ENCODE measurements at places on chromosomes 6 and 20.

GRCh38 chr6:116695401-116695800, 14.4 kb downstream of the KPNA5 start:
- no peak overlapping the region for H3K27ac ChIP-seq
- no peak for DNase-seq

DNA sequence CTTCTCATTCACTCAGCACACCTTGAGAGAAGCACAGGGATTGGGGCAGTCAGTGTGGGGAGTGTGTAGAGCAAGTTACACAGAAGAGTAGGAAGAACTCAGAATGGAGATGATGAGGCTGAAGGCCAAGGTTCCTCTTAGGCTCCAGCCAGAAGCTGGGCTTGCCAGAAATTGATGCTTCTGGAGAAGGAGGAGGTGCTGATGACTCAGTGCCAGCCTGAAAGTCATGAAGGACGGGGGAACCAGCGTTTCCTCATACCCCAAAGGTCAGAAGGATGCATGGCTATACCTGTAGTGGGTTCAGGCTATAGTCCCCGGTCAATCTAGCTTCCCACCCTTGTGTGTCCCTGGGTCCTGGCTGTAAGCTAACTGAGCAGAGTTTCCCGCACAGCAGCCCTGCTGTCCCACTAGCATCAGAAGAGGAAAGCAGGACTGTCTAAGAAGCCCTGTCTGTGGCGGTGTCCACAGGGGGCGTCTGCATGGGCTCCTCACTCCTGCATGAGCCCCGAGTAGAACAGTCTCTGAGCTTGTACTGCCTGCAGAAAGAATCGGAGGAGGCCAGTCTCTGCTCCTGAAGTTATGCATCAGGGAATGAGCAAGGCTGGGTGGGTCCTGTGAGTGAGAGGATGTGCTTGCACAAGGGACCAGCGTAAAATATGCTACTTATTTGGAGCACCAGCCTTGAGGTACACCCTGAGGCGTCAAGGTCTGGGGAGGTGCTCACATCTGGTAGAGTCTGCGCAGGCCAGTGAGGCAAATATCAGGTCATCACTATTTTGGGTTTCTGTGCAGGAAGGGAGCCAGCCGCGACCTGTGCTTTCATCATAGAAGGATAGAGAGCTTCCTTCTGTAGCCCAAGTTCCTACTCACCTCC, 148.5 kb downstream of the MRPL14 start:
- H3K27me3 ChIP-seq: no peaks in the 10 kb centered on the region
- peak; percentile 39 for DNase-seq
- no peaks in the 10 kb centered on the region for H3K4me1 ChIP-seq
- no peak overlapping the region for H3K27ac ChIP-seq
- no peak overlapping the region for H3K4me3 ChIP-seq

DNA sequence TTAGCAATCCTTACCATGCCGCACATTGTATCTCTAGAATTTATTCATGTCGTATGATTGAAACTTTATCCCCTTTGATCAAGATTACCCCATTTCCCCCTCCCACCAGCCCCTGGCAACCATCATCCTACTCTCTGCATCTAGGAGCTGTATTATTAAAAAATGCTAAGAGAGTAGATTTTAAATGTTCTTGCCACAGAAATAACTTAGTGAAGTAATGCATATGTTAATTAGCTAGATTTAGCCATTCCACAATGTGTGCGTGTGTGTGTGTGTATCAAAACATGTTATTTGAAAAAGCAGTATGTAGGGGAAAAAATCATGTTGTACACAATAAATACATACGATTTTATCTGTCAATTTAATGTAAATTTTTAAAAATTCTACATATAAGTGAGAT, 11.9 kb upstream of the SPINT3 start:
- no peaks in the 10 kb centered on the region for H3K27me3 ChIP-seq
- H3K4me3 ChIP-seq: no peak overlapping the region
- no peak for DNase-seq
- no peaks in the 10 kb centered on the region for H3K4me1 ChIP-seq

- H3K4me3 ChIP-seq: no peak overlapping the region
- no peaks in the 10 kb centered on the region for H3K27me3 ChIP-seq
- no peak for DNase-seq
- no peak overlapping the region for H3K27ac ChIP-seq
- H3K36me3 ChIP-seq: peaks cover 11% of the 10 kb centered on the region
Observed at GRCh38 chr6:39927159-39927558, 7.1 kb downstream of the MOCS1 start.

DNA sequence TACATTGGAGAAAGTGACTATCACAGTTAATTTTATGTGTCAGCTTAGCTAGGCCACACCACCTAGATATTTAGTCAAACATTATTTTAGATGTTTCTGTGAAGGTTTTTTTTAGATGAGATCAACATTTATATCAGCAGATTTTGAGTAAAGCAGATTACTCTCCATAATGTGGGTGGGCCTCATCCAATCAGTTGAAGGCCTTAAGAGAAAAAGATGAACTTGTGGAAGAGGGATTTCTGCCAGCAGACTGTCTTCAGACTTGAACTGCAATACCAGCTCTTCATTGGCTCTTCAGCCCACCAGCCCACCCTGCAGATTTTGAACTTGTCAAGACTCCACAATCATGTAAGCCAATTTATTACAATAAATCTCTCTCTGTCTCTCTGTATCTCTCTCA, 25.1 kb upstream of the FBXO30 start:
- no peaks in the 10 kb centered on the region for H3K36me3 ChIP-seq
- no peak overlapping the region for H3K4me3 ChIP-seq
- 0 out of 2 replicates have a peak, but pooled peaks cover 2% of the 10 kb centered on the region for H3K4me1 ChIP-seq
- no peak overlapping the region for H3K27ac ChIP-seq
- H3K27me3 ChIP-seq: no peaks in the 10 kb centered on the region
- DNase-seq: no peak

DNA sequence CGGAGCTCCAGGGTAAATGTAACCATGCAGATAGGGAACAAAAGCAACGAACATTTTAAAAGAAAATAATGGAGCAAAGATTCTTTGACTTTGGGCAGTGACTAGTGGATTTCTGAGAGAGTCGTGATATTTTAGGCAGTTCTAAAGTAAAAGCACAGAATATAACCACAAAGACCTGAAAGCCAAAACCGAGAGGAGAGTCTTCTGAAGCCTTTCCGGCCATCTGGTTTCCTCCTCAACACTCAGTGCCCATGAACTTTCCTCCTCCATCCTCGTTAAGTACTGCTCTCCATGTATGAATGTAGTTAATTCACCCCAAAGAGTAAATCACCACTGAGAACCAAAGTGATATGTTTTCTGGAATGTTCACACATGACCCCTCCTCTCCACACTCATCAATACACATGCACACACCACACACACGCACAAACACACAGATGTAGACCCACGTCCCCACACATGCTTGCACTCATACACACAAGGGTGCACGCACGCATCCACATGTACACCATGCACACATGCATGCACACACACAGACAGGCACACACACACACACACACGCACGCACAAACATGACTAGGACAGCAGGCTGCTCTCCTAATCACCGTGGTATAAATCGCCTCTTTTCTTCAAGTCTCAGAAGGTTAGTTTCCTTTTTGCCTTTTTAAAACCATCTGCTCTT, 109.5 kb downstream of the MYLK4 start:
- no peak for DNase-seq
- 0 out of 2 replicates have a peak, but pooled peaks cover 2% of the 10 kb centered on the region for H3K27me3 ChIP-seq
- H3K4me3 ChIP-seq: no peak overlapping the region
- peaks cover 5% of the 10 kb centered on the region for H3K4me1 ChIP-seq
- no peaks in the 10 kb centered on the region for H3K36me3 ChIP-seq

DNA sequence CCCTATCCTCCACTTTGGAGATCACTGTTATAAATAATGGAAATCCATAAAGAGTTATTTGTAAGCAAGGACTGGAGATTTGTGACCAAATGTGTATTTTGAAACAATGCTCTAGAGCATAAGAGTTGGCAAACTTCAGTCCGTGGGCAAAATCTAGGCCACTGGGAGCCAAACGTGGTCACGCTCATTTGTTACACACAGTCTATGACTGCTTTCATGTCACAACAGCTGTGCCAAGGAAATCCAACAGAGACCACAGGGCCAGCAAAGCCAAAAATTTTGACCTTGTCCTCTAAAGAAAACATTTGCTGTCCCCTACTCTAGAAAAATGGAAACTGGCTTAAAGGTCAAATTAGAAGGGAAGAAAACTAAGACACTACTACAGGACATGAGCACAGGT, 7.9 kb downstream of the ZNF334 start:
- DNase-seq: no peak
- H3K27me3 ChIP-seq: no peaks in the 10 kb centered on the region
- H3K4me3 ChIP-seq: no peak overlapping the region

DNA sequence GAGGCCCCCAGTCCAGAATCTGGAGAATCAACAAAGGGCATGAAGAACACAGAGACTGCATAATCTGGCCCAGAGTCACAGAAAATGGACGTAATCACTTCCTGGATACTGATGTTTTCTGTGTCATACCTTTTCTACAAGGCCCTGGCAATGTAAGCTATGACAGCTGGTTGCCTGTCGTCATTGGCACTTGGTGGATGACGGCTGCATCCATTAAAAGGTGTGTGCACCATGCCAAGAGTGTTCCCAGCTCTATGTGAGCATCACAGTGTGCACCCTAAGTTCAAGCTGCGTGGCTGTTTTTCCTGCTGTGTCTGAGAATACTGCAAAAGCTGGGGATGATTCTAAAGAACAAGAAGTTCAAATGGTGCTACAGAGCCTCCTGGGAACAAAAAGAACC, 275.2 kb upstream of the CNR1 start:
- no peak for DNase-seq
- H3K36me3 ChIP-seq: no peaks in the 10 kb centered on the region
- no peak overlapping the region for H3K4me3 ChIP-seq
- H3K4me1 ChIP-seq: no peaks in the 10 kb centered on the region
- H3K27me3 ChIP-seq: no peaks in the 10 kb centered on the region
- no peak overlapping the region for H3K27ac ChIP-seq

DNA sequence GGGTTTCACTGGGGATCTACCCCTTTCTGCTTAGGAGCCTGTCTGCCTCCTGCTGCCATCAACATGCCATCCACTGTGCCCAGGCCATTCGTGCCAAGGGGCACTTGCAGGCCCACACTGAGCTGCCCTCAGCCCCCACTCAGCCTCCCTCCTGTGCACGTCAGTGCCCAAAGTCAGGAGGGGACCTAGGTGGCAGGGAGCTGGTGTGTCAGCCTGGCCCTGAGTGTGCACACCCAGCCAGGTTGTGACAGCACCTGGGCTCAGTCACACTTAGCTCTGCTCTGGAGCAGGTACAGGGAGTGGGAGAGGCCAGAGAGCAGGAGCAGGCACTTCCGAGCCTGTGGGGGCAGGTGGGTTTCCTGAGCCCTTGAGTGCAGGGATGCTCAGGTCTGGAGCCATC, 63.6 kb upstream of the SYNCRIP start:
- H3K27ac ChIP-seq: no peak overlapping the region
- no peaks in the 10 kb centered on the region for H3K4me1 ChIP-seq
- no peak overlapping the region for H3K4me3 ChIP-seq
- DNase-seq: no peak
- H3K27me3 ChIP-seq: no peaks in the 10 kb centered on the region

DNA sequence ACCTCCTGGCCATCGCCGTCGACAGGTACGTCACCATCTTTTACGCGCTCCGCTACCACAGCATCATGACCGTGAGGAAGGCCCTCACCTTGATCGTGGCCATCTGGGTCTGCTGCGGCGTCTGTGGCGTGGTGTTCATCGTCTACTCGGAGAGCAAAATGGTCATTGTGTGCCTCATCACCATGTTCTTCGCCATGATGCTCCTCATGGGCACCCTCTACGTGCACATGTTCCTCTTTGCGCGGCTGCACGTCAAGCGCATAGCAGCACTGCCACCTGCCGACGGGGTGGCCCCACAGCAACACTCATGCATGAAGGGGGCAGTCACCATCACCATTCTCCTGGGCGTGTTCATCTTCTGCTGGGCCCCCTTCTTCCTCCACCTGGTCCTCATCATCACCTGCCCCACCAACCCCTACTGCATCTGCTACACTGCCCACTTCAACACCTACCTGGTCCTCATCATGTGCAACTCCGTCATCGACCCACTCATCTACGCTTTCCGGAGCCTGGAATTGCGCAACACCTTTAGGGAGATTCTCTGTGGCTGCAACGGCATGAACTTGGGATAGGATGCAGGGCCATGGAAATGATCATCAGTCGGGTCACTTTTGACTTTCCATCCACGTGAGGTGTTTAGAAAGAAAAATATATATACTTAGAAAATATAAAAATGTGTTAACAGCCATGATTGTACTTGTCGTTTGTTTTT, 868 bp downstream of the MC3R start:
- H3K4me1 ChIP-seq: no peaks in the 10 kb centered on the region
- H3K27ac ChIP-seq: no peak overlapping the region
- H3K4me3 ChIP-seq: no peak overlapping the region
- peak; percentile 5 for DNase-seq

DNA sequence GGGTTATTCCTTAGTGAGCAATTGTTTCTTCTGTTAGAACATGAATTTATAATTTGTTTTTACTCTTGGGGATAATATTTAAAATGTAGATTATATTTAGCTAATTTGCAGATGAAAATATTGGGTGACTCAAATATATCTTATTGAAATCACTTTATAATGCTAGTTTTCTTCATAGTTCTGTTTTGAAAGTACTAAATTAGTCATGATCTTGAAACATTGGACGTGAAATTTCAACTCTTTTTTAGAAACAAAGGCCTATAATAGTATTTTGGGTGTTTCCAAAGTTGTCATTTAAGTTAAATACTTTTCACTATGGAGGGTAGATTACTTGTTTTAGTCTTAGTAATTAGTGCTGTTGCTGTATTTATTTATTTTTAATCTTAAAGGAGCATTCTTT, 250.9 kb downstream of the UTRN start:
- H3K36me3 ChIP-seq: no peaks in the 10 kb centered on the region
- no peak overlapping the region for H3K4me3 ChIP-seq
- no peak for DNase-seq

DNA sequence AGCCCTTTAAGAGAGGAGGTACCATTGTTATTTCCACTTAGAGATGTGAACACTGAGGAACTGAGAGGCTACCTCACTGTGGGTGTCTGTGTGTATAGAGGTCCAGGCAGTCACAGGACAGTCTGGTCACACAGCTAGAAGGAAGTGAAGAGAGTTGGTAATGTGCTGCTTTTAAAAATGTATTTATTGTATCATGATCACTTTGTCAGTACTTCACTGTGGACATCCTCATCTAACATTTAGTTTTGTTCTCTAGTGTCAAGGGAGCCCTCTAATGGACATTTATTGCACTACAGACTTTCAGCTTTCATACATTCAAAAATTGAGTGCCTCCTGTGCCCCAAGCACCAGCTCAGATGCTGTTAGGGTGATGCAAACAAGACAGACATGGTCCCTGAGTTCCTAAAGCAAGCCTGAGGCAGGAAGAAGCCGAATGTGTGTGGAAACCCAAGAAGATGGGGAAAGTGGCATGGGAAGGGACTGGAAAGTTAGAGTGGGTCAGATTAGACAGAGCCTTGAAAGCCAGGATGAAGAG, 123.0 kb downstream of the SLC16A10 start:
- no peak for DNase-seq
- peaks cover 3% of the 10 kb centered on the region for H3K4me1 ChIP-seq
